ENCODE measurements at places on chromosomes 11 and 22.

GRCh38 chr11:61713906-61714305 is 33.7 kb downstream of the DAGLA start:
- no peak for DNase-seq

DNA sequence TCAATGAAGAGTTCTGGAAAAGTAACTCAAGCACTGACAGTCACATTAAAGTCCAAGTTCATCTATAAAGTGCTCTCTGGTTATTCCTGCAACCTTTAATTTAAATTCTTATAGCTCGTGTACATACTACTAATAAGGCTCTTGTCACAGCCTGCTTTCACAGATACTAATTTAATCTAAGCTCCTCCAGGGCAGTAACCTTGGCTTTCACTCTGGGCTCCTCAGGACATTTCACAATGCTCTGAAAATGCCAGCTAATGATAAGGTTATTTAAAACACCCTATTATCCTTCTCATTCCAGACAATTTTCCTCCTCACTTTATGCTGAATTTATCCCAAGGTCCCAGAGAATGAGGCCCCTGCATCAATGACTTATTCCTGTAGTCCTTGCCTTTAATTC is 242.7 kb upstream of the CCDC90B start:
- no peak for DNase-seq

DNA sequence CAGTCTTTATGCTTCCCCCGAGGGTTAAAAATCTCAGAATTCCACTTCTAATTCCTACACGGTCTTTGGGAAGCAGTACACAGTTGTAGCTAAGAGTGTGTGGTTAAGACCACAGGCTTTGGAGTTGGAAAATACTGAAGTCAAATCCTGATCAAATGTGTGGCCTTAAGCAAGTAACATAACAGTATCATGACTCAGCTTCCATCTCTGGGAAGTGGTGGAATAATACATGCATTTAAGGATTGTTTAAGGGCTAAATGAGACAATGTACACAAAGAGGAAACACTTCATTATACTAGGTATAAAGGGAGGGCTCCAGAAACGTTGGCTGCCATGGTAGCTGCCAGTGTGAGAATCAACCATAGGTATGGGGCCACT is 71.5 kb downstream of the FAT3 start:
- DNase-seq, result no peak

GRCh38 chr11:18540207-18541009 is 13.7 kb upstream of the TSG101 start:
- peak; percentile 51 for DNase-seq

GRCh38 chr11:1827931-1828330 is 6.9 kb upstream of the SYT8 start:
- no peak for DNase-seq

- no peak for DNase-seq
Measured at GRCh38 chr22:39448205-39449054, 8.4 kb upstream of the MGAT3 start.

DNA sequence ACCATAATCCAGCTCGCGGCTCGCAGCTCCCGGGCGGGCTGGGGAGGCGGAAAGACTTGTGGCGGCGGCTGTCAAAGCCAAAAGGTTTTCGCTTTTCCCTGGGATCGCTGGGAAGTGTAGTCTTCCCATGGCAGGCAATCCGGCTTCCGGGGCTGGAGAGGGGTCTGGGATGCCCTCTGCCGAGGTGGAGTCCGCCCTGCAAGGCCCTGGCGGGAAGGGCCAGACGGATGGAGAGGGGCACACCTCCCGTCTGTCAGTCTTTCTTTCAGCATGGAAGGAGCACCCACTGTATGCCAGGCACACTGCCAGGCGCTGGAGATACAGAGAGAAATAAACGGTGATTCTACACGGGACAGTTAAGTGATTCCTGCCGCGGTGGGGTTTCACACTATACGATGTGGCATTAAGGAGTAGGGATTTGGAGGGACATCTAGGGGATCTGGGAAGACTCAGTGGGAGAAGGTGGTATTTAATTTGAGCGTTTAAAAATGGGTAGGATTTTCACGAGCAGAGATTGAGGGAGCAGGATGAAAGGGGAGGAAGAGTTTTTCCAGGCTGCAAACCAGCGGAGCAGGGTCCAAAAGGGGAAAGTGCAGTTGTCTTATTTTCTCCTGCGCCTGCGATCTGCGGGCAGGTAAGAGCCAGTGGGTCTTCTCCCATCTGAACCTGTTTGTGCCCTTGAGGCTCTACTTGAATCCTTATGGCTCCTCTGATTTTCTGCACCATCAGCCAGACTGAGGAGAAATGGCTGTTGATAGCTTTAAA is at the start of gene BACE1:
Gene BACE1, minus strand, starts transcription at position 60 of the 765 bp plus-strand sequence. CDS start 461 bp downstream, outside the sequence.
- DNase-seq, result peak; percentile 15

GRCh38 chr11:60065801-60066200 is 9.3 kb downstream of the MS4A3 start:
- DNase-seq, result no peak

GRCh38 chr11:6410695-6411430 is 8.0 kb downstream of the APBB1 start:
- DNase-seq, result no peak

DNA sequence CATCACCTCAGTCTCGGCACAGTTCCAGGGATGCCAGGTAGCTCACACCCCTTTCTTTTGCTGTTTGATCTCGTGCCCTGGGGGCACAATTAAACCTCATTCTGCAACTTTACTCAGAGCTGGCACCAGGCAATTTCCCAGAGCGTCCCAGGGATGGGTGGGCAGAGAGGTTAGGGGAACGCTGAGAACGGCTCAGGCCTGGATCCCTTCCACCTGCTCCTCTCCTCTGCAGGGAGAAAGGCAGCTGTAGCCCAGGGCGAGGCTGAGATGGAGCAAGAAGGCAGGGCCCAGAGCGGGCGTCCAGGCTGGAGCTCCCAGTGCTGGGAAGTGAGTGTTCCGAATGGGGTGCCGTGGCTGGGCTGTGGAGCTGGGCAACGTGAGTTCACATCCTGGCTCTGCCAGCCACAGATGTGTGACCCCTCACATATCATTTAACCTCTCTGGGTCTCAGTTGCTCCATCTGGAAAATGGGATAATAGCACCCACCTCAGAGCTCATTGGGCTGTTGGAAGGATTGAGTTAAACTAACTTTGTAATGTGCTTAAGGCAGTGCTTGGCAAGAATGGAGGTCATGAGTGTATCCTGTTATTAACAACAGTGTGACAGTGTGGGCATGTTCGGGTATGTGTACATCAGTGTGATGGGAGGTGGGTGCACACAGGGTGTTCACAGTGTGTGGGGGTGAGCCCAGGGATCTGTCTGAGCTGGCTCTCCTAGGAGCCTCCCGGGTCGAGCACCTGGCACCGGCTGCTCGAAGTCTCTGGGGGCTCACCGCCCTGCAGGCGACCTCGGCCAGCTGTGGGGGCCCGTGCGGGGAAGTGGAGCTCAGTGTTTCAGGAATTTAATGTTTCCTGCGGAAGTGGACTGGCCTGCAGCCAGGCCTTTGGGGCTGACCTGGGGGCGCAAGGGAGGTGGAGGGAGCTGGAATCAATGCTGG is 15.5 kb downstream of the OTUB1 start:
- no peak for DNase-seq

- DNase-seq, result no peak
Measured at GRCh38 chr11:3093281-3094191, 36.3 kb upstream of the CARS1 start.

- no peak for DNase-seq
Measured at GRCh38 chr22:43235445-43236409, 48.8 kb upstream of the TTLL12 start.

DNA sequence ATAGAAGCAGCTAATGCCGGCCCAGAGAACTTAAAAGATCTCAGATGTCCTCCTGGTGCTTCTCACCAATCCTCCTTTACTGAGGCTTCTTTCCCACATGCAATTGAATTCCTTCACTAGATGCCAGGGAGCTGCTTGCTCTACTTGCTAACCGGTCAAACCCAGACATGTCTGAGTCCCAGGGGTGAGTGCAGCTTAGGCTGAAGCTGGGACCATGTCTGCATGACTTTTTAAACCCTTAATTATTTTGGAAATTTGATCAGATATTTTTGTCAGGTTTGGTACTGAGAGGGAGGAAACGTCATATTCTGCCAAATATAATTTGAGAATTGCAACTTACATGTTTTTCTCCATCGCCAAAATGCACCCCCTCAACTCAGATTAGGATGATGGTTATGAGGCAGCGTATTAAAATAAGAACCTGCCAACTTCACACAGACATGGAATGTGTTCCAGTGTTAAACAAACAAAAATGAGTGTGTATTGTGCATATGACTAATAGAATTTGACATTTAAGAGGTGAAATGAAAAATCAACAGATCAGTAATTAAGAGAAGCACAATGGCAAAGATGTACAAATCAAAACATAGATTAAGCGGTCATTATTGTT is 529.5 kb downstream of the ETS1 start:
- DNase-seq, result no peak

GRCh38 chr22:22853713-22854112 is 33.9 kb upstream of the IGLL5 start:
- no peak for DNase-seq

- peak; percentile 93 for DNase-seq
Measured at GRCh38 chr22:36856121-36856791, 4.5 kb upstream of the NCF4 start.

DNA sequence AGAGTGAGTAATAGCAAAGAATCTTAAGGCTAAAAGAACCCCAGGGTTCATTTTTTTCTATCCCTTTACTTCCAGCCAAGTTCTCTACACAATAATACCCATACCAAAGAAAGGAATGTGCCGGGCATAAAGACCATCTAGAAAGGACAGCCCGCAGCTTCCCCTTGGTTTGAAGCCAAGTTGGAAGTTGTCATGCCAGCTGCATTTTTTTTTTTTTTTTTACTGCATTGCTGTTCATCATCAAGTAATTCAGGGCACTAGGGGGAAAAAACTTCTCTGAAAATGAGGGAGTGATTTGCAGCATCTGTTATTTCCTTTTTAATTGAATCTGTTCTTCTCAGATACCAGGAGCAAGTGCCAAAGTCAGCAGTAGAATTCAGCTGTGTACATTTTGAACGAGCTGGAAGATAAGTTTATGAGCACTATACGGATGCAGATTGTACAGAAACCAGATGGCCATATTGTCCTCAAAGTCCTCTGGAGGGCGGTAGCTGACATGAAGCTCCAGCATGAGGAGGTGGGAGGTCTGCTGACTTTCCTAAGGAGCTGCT is 56.4 kb downstream of the UBASH3B start:
- DNase-seq, result no peak

DNA sequence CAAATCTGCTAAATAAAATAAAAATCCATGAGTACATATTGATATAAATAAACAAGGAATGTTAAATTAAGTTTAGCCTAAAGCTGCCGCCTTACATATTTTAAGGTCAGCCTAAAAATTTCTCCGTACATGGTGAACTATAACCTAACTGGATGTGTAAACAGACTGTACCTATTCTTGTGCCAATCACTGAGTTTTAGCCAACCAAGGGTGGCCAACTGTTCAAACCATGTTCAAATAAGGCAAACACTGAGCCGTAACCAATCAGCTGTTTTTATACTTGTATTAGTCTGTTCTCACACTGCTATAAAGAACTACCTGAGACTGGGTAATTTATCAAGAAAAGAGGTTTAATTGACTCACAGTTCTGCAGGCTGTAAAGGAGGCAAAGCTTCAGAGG is 8.6 kb upstream of the QSER1 start:
- no peak for DNase-seq

- peak; percentile 66 for DNase-seq
Measured at GRCh38 chr11:96464700-96465307, 75.0 kb downstream of the JRKL start.

DNA sequence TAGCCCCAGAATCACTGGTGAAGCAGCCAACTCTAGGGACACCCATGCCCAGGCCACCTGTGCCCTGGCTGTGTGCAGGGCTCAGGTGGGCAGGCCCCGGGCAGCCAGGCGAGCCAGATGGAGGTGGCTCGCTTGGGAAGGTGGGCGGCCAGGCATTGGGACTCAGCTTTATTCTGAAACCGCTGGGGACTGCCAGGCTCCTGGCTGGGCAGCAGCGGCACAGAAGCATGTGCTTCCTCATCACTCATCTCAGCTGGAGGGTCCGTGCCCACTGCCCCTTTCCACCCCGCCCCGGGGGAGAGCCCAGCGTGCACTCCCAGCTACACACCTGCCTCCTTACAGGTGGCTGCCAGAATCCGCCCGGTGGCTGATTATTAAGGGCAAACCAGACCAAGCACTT is 27.1 kb upstream of the SLC22A12 start:
- DNase-seq, result no peak

DNA sequence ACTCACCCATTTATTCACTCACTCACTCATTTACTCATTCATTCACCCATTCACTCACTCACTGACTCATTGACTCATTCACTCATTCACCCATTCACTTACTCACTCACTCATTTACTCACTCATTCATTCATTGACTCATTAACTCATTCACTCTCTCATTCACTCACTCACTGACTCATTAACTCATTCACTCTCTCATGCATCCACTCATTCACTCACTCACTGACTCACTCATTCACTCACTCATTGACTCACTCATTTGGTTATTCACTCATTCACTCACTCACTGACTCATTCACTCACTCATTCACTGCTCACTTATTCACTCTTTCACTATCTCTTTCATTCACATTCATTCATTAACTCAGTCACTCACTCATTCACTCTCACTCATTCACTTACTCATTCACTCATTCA is 2.5 kb upstream of the MUC5AC start:
- no peak for DNase-seq

- DNase-seq, result peak; percentile 70
Measured at GRCh38 chr11:86230921-86231434, 13.6 kb upstream of the EED start.

DNA sequence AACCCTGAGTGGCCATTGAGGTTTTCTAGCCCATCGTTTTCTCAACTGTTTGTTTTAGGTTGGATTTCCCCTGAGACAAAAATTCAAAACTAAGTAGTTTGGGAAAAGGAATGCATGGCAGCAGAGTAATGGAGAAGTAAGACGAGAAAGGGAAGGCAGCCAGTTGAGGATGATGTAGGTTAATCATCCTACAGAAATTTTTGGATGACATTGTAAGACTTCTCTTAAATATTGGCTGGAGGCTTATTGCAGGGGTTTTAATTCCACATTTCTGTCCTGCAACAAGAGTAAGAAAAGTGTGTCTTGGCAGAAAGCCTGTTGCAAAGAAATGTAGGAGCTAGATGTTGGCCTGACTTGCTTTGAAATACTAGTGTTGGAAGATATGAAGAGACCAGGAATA is 308.8 kb downstream of the LUZP2 start:
- no peak for DNase-seq

- DNase-seq, result no peak
Measured at GRCh38 chr11:112610996-112611750, 350.0 kb upstream of the NCAM1 start.

DNA sequence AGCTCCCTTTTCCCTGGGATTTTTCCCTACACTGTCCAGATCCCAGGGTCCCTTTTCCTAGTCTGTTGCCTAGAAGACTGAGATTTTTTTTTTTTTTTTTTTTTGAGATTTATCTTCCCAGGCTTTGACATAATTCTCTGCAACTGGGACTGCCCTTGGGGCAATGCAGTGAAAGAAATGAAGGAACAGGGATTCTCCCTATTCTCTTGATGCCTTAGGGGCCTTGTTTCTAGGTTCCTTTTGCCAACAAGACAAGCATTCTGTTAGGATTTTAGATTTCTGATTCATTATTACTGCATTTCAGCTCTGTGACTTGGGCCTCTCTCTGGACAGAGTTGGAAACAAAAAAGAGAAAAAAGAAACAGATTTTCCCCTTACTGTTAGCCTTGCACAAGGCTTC is 47.3 kb downstream of the QSER1 start:
- no peak for DNase-seq

GRCh38 chr22:49325531-49326395 is 501.9 kb downstream of the BRD1 start:
- DNase-seq, result no peak
